ENCODE measurements at places on chromosomes 13 and 19.
A peak's percentile ranks its signal among the peaks of the same experiment; 100 is the strongest.

GRCh38 chr13:78098249-78098648 is 179.6 kb upstream of the EDNRB start:
- DNase-seq: no peak

DNA sequence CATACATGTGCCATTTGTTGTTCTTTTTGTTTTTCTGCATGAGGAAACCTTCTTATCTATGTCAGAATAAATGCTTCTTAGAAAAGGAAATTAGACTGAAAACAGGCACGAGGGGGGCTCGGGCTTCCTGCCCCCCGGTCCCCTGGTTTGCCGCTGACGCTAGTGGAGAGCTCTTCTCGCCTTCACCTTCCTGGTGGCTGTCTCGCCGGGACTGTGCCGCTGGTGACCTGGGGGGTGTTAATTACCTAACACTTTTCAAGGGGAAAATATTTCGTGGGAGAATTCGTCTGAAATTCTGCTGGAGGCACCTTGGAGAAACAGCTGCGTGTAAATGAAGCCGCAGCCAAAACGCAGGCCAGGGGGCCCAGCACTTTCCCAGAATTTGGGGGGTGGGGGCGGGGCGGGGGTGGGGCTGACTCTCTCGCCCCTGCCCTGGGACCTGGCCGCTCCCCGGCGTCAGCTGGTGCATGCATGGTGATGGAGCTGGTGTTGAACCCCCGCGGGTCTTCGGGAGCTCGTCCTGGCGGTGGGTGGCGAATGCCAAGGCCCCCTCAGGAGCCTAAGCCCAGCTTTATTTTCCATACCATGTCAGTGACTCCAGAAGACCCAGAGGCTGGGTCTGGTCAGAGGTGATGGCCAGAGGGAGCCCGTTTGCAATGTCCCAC is 58.3 kb upstream of the MCF2L start:
- no peak for DNase-seq

GRCh38 chr19:28940751-28941500 is 272.0 kb downstream of the UQCRFS1 start:
- peak; percentile 89 for DNase-seq

- no peak for DNase-seq
These were observed 24.1 kb downstream of the RRAS start for GRCh38 chr19:49615861-49616260.

GRCh38 chr13:79724348-79725103 is 243.6 kb downstream of the NDFIP2 start:
- DNase-seq: no peak

DNA sequence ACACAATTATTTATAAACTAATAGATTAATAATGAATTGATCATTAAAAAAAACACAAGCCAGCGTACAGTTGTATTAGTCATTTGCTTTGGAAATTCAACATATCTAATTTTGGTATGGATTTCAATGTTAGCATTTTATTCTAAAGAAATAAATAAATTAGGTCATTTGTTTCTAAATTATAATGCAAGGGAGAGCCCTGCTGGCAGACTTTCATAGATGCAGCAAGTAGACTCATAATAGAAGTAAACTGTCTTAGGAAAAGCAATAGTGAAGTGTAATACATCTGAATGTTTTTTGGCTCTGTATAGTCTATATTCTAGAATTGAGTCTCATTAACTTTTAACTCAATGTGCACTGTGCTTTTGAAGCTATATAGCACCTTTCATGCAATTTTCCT is 982.4 kb upstream of the MIR17HG start:
- DNase-seq: no peak

GRCh38 chr19:6677883-6678689 is 8.1 kb upstream of the TNFSF14 start:
- no peak for DNase-seq
